NCI-H524 treated with DMSO at 0.1 percent for 48 hours (cell line): ENCODE measurements at places on chromosomes 1 and 21.
A peak's percentile ranks its signal among the peaks of the same experiment; 100 is the strongest.

DNA sequence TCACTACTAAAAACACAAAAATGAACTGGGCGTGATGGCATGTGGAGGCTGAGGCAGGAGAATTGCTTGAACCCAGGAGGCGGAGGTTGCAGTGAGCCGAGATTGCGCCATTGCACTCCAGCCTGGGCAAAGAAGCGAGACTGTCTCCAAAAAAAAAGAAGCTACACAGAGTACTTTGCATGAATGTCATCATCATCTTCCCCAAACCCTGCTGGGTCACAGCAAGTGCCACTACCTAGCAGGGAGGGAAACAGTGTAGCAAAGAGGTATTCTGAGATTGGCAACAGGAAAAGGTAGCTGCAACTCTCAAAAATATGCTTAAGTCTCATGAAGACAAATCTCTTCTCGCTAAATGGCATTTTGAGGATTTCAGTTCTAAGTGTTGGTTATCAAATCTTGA is 12.8 kb downstream of the NDC1 start:
- no peak for DNase-seq

DNA sequence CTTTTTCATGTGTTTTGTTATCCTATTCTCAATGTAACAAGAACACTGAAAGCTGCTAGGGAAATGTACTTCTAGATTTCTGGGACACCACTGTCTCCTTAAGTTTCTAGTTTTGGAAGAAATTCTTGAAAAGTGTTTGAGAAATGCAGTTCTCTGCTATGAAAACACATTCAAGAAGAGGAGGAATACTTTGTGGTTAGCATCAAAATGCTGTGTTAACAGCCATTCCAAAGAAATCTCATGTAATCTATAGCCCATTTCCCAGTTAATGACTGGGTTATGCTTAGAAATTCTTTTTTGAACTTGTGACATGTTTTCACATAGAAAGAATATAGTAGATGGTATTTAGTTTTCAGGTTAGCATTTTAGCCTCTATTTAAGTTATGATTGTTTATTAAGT is 6.0 kb downstream of the RAVER2 start:
- no peak for DNase-seq

DNA sequence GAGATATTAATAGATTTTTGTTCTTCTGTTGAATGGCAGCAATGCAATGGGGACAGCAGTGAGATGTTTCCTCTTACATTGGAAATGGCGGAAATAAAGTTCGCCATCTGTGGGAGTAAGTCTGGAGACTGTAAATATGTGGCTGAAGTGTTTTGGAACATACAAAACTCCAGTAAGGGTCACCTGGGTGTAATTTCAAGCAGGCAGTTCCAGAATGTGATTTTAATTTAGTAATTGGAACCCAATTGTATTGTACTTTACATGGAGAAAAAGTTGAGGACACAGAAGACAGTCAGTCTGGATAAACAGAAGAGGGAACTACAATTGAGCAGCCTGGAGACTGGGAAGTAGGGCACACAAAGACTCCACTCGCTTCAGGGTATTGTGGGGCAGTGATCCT is 108.6 kb downstream of the NTMT2 start:
- no peak for DNase-seq

- DNase-seq = no peak
Observed at GRCh38 chr21:34004974-34005373, 68.4 kb upstream of the MRPS6 start.

- DNase-seq = no peak
Observed at GRCh38 chr1:10450836-10451235, 1.0 kb downstream of the CORT start.

GRCh38 chr1:199029855-199030254 is 391.0 kb downstream of the PTPRC start:
- DNase-seq = no peak

- no peak for DNase-seq
Observed at GRCh38 chr1:183989078-183989577, 48.4 kb downstream of the COLGALT2 start.

- DNase-seq = no peak
Observed at GRCh38 chr1:97685360-97685759, 235.5 kb downstream of the DPYD start.

GRCh38 chr1:192462616-192463015 is 113.0 kb upstream of the RGS1 start:
- peak; percentile 29 for DNase-seq

GRCh38 chr1:25933479-25934365 is 27.5 kb upstream of the STMN1 start:
- DNase-seq = no peak

DNA sequence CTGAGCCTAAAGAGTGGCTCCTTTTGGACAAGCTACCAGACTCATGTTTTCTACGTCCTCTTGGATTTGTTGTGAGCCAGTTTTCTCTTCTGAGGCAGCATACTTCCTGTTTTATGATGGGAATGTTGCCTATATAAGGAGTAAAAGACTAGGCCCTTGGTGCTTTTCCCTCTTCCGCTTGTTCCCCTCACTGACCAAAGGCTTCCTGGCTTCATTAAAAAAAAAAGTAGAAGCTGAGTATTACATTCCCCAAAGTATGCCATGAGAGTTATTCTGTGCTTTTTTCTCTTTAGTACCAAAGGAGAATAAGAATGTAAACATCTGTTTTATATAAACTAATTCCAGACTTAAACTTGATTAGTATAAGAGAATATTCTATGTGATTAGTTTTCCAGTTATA is 6.5 kb upstream of the HMCN1 start:
- no peak for DNase-seq

GRCh38 chr1:182784556-182785171 is 4.9 kb upstream of the NPL start:
- DNase-seq = no peak

DNA sequence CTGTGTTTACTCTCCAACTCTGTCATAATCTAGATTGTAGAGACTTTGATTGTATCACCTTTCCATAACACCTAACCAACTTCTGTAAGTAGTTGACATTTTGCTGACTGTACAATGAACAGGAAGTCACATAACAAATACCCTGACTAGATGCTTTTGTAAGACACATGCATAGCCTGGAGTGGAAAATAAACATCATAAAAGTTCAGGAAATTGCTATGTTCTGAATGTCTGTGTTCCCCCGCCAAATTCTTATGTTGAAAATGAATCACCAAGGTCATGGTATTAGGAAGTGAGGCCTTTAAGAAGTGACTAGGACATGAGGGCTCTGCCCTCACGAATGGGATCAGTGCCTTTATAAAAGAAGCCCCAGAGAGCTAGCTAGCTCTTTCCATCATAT is 40.4 kb upstream of the ZSWIM5 start:
- DNase-seq = no peak

- DNase-seq = no peak
Observed at GRCh38 chr1:109161858-109162606, 48.1 kb downstream of the ELAPOR1 start.

GRCh38 chr1:163796394-163796821 is 474.7 kb downstream of the NUF2 start:
- no peak for DNase-seq

DNA sequence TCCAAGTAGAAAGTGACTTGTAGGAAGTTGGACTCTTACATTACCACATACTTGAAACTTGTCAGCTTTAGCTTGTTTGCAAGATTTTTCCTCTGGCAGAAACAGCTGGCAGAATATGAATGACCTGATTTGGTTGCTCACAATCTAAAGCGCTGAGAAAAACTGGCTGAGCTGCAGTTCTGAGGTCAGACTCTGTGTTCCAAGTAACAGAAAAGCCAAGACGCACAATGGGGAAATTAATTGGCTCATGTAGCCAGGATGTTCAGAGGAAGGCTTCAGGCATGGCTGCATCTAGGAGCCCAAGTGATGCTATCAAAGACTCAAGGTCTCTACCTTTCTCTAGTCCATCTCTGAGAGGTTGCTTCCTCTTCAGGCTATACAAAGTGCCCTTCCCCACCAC is 27.0 kb downstream of the ALPL start:
- no peak for DNase-seq

DNA sequence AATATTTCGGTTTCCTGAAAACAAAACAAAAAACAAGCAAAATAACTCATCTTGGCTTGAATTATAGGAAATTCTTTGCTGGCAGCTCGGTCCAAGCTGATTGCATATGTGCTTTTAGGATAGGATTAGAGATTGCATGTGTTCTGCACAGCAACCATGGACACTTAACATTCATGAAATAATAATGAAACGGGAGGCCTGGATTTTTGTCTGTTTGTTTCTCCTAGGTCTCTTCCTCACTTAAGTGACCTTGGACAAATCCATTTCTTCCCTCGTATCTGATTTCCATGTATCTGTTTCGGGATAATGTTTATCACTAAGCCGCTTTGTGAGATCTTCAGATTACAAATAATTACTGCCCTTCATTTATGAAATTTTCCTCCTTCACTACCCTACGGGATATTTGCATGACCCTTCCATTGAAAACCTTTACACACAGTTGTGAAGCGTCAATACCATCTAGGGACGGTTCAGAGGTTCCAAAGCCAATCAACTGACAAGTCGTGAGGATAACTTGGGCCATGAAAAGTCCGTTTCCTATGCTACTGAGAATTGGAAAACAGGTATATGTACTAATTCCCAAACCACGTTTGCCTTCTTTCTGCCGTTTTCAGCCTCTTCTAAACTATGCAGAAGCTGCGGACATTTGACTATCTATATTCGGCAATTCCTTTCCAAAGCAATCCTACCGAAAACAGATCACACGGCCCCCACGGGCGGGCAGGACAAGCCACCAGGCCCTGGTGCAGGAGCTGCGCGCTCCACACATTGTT is 1.3 kb upstream of the H3-3A start:
- DNase-seq = no peak

GRCh38 chr1:15154480-15155036 is 1.0 kb downstream of the TMEM51 start:
- no peak for DNase-seq

- no peak for DNase-seq
Observed at GRCh38 chr21:14947613-14948160, 117.1 kb downstream of the NRIP1 start.

DNA sequence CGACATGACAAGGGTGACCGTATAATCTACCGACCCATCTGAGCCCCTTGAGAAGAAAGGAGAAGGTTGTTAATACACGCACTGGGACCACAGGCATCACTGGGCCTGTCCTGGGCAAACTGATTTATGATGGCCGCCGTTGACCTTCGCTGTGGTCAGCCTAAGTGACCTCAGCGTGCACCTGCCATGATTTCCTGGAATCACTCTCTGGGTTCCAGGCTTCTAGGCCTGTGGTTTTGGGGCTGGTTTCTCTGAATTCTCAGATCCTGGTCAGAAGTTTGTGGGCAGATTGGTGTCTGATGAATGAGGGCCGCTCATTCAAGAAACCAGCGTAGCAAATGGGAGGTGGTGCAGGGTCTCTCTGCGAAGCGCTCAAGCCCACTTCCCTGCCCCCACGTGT is 64.0 kb downstream of the SIK1 start:
- DNase-seq = no peak

- DNase-seq = no peak
Observed at GRCh38 chr1:151840421-151840820, 801 bp upstream of the C2CD4D start.
